ENCODE measurements at places on chromosomes 6 and 20.

DNA sequence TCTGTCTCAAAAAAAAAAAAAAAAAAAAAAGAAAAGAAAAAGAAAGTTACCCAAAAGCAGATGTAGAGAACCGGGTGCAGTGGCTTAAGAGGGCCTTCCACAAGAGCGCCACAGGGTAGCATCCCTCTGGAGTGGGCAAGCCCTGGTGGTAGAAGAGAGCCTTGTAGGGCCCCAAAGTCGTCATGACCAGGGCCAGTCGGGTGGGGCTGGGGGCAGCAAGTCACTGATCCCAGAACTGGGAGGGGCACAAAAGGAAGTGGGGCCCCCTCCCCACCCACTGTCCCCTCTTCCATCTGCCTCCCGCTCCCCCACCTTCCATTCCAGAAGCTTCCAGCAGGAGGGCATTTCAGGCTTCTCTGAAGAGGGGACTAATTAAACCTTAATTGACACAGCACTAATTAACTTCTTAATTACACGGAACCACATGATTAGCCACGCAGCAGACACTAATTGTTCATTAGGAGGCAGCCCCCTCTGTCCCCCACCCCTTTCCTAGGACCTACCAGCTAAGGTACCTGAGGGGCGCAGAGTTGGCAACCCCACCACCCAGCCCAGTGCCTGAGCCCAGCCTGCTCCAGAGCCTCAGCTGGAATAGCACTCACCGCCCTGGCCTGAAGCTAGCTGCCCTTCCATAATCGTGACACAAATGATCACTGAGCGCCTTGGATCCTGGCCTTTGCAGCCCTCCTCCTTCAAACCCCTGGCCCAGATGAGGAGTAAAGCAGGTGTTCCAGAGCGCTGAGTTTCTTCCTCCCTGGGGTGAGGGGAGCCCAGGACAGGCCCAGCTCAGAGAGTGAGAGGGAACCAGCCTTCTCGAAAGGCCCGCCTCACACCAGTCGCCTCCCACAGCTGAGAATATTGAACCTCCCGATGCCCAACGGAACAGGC is 34.8 kb downstream of the MDFI start:
- no peak for DNase-seq

- no peak for DNase-seq
Observed at GRCh38 chr20:24894488-24894887, 54.6 kb upstream of the CST7 start.

GRCh38 chr6:29726001-29726400 is 2.8 kb downstream of the HLA-F start:
- no peak for DNase-seq

DNA sequence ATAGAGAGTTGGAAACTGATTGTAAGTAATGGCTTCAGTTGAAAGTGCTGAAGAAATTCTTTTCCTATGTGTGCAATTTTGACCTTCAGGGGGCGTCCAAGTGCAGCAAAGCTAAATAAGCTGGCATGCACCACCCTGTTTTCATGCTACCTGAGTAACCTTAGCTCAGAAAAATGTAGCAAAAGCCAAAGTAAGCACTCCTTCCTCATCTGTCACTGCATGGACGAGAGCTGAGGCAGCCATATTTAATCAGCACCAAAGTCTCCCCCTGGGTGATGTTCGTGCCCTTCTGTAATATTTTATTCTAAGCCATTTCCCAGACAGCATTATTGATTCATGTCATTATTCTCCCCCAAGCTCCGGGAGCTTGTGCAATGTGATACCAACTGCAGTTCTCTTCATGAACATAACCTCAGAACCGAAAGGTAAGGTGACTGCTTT is 123.1 kb downstream of the RPS12 start:
- DNase-seq = peak; percentile 22

GRCh38 chr6:9659848-9660247 is 755.0 kb downstream of the TFAP2A start:
- DNase-seq = peak; percentile 49

DNA sequence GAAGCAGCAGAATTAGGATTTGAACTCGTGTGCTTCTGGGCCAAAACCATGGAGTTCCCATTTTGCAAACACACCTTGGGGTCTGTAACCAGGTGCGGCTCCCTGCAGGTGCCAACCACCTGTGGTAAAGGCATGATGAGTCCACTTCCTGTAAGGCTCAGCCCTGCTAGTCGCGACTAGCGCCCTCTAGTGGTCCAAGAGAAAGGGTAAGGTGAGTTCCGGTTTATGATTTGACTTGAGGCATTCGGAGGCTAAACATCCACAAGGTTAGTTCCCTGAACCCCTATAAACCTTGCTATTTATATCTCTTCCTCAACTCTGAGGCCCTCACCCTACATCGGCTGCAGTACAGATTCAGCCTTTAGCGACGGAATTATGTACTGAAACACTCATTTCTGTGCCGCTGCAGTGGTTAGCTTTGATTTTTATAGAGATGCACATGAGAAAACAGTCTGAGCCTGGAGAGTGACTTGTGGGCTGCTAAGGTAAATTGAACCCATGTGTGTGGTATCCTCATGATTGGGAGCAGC is 173.4 kb downstream of the PLCB1 start:
- DNase-seq = peak; percentile 20

- DNase-seq = no peak
Observed at GRCh38 chr6:1063671-1064355, 248.1 kb upstream of the FOXQ1 start.

GRCh38 chr6:27617700-27618689 is 145.1 kb upstream of the ZNF184 start:
- no peak for DNase-seq

DNA sequence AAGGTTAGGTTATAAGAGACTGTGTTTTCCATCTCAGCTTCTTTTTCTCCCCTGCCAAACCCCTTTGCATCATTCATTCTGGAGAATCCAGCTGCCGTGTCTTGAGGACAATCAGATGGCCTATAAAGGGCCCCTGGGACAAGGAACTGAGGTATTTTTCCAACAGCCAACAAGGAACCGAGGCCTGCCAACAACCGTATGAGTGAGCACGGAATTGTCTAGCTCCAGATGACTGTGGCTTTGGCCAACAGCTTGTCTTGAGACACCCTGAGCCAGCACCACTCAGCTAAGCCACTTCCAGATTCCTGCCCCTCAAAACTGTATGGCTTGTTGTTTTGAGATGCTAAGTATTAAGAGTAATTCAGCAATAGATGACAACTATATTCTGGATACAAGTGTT is 433.7 kb upstream of the HSF2 start:
- no peak for DNase-seq

DNA sequence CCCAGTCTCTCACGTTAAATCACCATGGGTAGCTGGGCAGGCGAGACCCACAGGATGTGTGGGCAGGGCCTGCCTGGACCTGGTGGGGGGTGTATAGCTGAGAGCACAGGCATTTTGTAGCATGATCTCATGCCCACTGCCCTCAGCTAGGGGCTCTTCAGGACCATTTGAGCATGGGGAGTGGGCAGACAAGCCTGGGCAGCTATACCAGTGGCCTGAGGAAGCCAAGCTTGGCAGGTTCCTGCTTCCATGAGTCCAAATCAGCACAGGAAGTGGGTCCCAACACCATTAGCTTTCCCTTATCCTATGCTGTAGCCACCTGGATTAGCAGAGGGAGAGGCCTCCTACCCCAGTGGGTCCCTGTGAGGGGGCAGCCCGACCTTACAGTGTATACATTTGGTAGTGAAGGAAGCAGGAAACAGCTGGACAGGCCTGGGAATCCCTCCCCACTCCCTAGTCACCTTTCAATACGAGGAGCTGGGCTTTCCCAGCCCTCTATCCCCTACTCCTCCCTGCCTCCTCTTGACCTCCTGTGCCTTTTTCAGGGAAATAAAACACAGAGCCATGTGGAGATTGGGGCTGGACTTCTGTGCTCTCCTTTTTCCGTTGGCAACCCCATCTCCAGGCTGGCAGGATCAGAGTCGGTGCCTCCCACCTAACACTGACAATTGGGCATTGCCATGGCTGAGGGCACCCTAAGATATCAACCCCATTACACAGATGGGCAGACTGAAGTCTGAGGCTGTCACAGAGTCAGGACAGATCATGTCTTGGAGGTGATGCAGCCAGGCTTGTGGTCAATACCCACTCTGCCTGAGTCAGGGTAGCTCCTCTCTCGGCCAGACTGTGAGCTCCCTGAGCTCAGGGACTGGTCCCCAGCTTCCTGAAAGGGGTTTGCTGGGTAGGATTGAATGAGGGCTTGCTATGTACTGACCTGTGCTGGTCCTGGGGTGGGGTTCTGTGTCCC is 59.8 kb downstream of the MRPL14 start:
- DNase-seq = no peak

All from MV-4-11 (cell line).